ENCODE measurements at places on chromosomes 2 and 18.

DNA sequence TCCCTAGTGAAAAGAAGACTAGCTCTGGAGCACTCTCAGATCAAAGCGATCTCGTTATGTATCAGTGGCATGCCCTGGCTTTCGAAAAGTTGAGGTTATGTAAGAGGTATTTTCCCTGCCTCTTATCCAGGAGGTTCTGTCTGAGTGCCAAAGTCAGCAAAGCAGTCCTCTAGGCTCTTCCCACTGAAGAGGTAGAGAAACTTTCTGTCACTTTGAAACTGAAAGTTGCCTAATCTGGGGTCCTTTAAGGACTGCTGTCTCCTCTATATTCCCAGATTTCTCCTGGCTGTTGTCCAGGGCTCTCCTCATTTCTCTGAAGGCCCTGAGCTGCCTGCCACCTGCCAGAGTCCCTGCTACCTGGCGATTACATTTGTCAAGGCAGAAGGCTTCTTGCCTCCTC, 96.3 kb downstream of the B3GNT2 start:
- no peak for DNase-seq

- no peak for DNase-seq
Measured at GRCh38 chr18:8947566-8947965, 154.9 kb upstream of the NDUFV2 start.

GRCh38 chr18:74268933-74269620, 22.7 kb downstream of the CYB5A start:
- DNase-seq: no peak

- DNase-seq: no peak
Measured at GRCh38 chr2:120430501-120430830, 84.5 kb downstream of the INHBB start.

GRCh38 chr2:223285370-223286265, 233.6 kb downstream of the KCNE4 start:
- no peak for DNase-seq

DNA sequence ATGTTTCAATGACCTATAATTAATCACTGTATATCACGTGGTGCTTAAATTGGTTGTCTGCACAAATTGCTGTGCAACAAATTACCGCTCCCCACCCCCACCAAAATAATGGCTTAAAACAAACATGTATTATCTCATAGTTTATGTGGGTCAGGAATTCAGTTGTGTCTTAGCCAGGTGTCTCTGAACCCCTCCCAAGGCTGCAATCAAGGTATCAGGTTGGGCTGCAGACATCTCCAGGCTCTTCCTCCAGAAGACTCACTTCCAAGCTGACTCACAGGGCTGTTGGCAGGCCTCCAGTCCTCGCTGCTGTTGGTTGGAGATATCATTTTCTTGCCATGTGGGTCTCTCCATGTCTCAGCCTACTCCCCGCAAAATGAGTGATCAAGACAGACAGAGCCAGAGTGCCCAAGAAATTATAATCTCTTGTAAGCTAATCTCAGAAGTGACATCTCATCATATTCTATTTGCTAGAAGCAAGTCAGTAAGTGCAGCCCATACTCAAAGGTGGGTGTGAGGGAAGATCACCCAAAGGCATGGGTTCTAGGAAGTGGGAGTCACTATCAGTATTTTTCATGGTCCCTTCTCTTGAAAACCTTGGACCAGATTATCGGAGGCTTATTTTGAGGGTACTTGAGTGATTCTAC, 38.4 kb downstream of the SPC25 start:
- DNase-seq: no peak

GRCh38 chr2:203761121-203761520, 54.7 kb downstream of the CD28 start:
- DNase-seq: no peak

GRCh38 chr2:147320146-147320545, 524.7 kb upstream of the ACVR2A start:
- DNase-seq: no peak

DNA sequence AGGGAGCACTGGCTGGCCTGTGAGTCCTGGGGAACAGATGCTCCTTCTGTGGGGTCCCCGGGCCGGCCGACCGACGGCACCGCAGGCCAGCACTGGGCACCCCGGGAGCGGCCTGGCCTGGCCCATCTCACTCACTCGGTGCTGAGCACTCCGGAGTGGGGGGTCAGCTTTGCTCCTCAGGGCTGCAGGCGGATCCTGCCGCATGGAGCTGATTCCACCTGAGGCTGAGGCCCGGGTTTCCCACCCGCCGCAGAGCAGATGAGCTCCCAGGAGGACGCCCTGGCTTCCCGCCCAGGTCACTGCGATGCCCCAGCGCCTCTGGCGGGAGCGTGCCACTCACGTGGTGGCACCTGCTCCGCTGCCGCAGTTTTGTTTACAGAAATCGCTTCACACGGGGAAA, 418.6 kb downstream of the GALR1 start:
- DNase-seq: no peak

GRCh38 chr2:127205218-127206125, 14.6 kb downstream of the CYP27C1 start:
- no peak for DNase-seq

DNA sequence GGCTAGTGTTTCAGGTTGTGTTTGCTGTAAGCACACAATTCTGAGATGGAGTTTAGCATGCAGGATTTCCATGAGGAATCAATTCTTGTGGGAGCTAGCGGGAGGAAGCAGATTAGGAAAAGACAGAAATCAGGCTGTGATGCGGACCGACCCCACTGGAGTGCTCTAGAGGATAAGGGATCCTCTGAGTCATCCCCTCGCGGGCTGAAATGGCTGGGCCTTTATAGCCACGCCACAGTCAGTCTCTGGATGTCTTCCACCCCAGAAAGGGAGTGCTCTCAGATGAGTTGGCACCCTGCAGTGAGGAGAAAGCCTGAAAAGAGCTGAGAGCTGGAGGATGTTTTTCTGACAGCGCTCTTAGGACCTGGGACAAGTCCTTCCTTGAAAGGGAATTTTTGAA, 102.4 kb downstream of the GALNT3 start:
- DNase-seq: no peak

DNA sequence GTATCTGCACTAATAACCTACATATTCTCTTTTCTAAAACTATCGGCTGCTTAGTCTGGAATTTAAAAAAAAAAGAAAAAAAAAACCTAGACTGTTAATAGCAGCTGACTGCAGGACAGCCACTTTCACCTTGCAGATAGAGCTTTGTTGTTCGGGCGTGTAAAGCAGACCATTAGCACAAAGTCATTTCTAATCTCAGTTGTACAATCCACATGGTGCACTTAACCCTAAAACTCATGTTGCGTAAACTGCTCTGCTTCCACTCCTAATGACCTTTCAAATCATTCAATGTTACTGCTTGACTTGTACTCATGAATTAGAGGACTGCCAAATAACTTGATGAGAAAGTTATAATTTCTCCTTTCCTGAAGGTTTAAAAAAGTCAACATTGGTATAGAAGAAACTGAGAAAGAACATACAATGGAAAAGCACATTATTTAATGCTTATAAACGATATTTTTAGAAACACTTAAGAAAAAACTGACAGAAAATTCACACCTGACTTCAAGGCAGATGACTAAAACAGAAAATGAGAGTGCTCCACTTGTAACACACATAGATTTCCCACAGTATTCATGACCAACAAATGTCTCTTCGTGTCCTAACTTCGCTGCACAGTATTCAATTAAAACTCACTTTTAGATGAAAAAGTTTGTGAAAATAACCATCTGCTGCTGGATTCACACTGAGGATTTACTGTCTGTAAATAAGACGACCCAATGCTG, 2.6 kb downstream of the CDH2 start:
- DNase-seq: no peak

DNA sequence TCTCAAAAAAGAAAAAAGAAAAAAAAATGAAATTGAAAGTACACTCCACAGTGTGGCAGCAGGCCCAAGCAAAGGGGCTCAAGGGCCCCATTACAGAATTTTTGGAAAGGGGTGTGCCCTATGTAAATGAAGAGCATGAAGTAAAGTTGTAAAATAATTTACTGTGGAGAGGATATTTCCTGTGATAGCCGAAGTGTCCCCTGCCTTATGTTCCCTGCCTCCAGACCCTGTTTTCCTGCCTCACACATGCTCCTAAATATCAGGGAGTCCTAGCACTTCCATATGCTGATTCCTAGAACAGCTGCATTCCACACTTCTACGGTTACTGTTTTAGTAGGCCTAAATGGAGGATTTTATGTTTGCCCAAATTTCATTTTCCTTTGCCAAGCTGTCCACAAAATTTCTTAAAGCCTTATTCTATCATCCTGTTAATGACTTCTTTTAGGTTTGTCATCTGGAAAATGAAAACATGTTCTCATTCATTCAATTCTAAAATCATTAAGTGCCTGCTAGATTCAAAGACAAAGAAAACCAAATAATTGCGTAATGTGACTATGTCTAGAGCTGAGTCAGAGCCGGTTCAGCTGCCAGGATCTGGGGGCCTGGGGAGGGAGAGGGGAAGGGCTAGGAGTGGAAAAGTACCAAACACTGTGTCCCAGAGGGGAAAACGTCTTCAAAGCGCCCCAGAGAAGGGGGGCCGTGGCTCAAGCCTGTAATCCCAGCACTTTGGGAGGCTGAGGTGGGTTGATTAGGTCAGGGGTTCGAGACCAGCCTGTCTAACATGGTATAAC, 25.9 kb upstream of the IMPA2 start:
- no peak for DNase-seq

- no peak for DNase-seq
Measured at GRCh38 chr2:195318440-195319111, 338.4 kb upstream of the SLC39A10 start.

DNA sequence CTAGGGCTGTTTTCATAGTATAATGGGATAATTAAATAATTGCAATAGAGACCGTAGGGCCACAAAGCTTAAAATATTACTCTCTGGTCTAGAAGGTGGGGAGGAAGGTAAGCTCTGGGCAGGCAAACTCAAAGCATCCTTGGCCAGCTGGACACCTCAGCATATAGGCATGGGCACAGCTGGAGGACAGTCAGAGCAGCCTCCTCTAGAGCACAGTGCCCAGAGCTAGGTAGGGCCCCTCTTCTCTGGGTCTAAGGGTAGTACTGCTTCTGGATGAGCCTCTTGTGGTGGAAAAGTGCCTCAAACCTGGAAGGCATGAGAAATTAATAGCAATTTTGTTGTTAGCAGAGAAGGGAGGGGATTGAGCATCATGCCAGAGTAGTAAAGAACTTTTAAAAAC, 291.3 kb upstream of the FBXO11 start:
- no peak for DNase-seq

DNA sequence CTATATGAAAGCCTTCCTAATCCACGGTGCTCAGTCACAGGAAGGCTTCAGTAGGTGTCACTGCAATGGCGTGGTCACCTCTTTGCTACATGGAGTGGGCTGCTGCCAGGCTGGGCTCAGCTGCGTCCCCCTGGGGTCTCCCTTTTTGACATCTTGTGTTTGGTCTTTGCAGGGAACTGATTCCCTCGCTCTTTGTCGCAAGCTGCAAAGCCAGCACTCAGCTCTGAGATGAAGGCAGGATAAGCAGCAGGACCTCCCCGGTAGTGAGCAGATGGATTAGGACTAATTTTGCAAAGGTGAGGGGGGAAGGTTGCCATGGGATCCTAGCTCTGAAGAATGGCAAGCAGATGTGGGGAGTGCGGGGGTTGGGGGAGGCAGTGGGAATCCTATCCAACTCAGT, 173.9 kb upstream of the ARL4C start:
- DNase-seq: no peak

GRCh38 chr2:216985658-216986141, 125.8 kb upstream of the TNP1 start:
- no peak for DNase-seq

DNA sequence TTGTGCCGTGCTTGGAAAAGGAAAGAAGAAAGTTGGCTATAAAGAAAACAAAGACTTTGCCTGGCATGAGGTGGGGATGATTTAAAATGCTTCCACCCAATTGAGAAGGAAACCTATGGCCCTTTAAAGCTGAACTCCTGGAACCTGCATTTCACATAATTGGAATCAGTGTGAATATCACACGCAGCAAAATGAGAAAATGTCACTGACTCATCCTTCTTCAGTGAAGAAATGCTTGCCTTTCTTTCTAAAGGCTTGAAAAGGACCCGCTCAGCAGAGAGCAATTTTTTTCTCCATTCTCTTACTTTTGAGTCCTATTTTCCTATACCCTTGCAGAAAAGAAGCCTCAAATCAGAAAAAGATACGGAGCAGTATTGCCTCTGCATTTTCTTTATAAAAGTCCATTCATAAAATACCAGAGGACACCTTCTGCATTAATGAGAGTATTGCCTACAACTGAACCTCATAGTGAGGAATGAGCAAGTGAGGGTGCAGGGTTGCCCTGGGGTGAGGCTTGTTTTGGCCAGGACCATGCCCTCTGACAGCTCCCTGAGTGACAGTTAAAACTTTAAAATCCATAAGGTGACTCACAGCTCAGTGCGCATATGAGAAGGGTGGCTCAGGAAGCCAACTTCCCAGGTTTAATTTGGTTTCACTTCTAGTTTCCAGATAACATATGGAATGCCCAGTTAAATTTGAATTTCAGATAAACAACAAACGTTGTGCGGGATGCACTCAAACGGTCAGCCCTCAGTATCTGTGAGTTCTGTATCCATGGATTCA, 191.9 kb upstream of the GYPC start:
- no peak for DNase-seq

DNA sequence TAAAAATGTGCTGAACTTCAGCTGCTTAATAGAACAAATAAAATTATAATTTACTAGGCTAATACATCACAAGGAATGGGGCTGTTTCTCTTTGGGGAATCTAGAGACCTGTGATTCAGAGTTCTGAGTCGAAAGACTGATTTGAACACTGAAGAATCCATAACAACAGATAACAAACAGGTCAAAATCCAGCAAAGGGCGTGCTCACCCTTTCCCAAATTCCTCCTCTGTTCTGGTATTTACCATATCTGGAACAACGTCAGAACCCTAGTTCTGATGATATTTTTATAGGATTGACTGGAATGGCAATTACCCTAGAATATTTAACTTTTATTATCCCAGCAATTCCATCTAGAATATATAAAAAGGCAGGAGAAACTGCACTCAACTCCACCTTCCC, 66.0 kb upstream of the ITGA6 start:
- DNase-seq: no peak

- no peak for DNase-seq
Measured at GRCh38 chr2:232898592-232899543, 28.8 kb downstream of the SNORC start.

DNA sequence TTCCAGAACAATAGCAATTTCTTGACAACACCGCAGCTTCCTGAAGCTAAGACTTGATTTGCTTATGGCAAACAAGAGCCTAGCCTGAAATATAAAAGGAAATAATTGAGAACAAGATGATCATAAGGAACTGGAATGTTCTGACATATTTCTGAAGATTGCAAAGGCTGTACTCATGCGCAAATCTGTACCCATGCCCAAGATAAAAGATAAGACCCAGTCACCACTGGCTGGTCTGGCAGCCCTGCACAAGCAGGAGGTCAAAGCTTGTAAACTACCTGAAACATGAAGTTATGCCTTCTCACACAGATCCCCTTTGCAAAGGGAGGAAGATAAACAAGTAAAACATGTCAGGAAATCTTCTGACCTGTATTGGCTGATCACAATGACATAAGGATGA, 160.8 kb upstream of the GYPC start:
- no peak for DNase-seq

GRCh38 chr2:219775506-219775905, 148.1 kb downstream of the SLC4A3 start:
- DNase-seq: no peak

- no peak for DNase-seq
Measured at GRCh38 chr2:120421126-120421829, 75.3 kb downstream of the INHBB start.

All from activated CD8-positive, alpha-beta memory T cell treated with anti-CD3 and anti-CD28 coated beads for 48 hours (primary cell).